Heart right ventricle (tissue), 16 donors: ENCODE measurements at places on chromosomes 12 and 14. TPM values are rescaled to one million over a fixed set of nuclear protein-coding genes. Genes with fewer than 3 reads are reported as not detected.

PAPOLA gene
- polyA plus RNA-seq = 82.1 TPM

GRIP1 gene
- polyA plus RNA-seq = 0.12 TPM

KSR2 gene
- polyA plus RNA-seq = not detected

FAM181A gene
- not detected for polyA plus RNA-seq

PLBD1 gene
- polyA plus RNA-seq = 10.9 TPM

HOXC5 gene
- not detected for polyA plus RNA-seq

CACNB3 gene
- polyA plus RNA-seq = 4.3 TPM

FAM90A1 gene
- 0.03 TPM for polyA plus RNA-seq

IAPP gene
- polyA plus RNA-seq = not detected

STAT6 gene
- 36.0 TPM for polyA plus RNA-seq

SLC6A15 gene
- not detected for polyA plus RNA-seq

RND1 gene
- polyA plus RNA-seq = 1.2 TPM

CCDC184 gene
- 1.3 TPM for polyA plus RNA-seq

SLC38A4 gene
- polyA plus RNA-seq = 0.06 TPM

OR4K5 gene
- polyA plus RNA-seq = not detected

COL2A1 gene
- 0.07 TPM for polyA plus RNA-seq

TMPRSS12 gene
- polyA plus RNA-seq = not detected

POLE2 gene
- 2.0 TPM for polyA plus RNA-seq

SERPINA5 gene
- polyA plus RNA-seq = 4.9 TPM

PAPLN gene
- polyA plus RNA-seq = 4.1 TPM

CPM gene
- polyA plus RNA-seq = 7.4 TPM

SLC7A8 gene
- polyA plus RNA-seq = 14.9 TPM

KRT6C gene
- polyA plus RNA-seq = 0.06 TPM

LRRK2 gene
- 4.4 TPM for polyA plus RNA-seq

JAG2 gene
- 23.7 TPM for polyA plus RNA-seq

LMNTD1 gene
- not detected for polyA plus RNA-seq

AKAP6 gene
- 14.0 TPM for polyA plus RNA-seq

KRT6A gene
- polyA plus RNA-seq = not detected

EID3 gene
- polyA plus RNA-seq = 0.48 TPM

DCN gene
- 315 TPM for polyA plus RNA-seq

TTC7B gene
- polyA plus RNA-seq = 23.0 TPM

DNAJC22 gene
- polyA plus RNA-seq = 0.01 TPM

WNT1 gene
- not detected for polyA plus RNA-seq

KRT5 gene
- not detected for polyA plus RNA-seq

HOXC10 gene
- not detected for polyA plus RNA-seq

ALX1 gene
- polyA plus RNA-seq = not detected

CACNA2D4 gene
- 1.7 TPM for polyA plus RNA-seq

CYP27B1 gene
- polyA plus RNA-seq = 0.14 TPM

KRT83 gene
- not detected for polyA plus RNA-seq

CD27 gene
- 0.59 TPM for polyA plus RNA-seq

LMO3 gene
- 0.17 TPM for polyA plus RNA-seq

CPSF6 gene
- polyA plus RNA-seq = 11.7 TPM

DEPDC4 gene
- polyA plus RNA-seq = 0.87 TPM

DIO3 gene
- 0.15 TPM for polyA plus RNA-seq

LRP10 gene
- 10.3 TPM for polyA plus RNA-seq

ERBB3 gene
- polyA plus RNA-seq = 2.1 TPM

KRT74 gene
- not detected for polyA plus RNA-seq
